ENCODE measurements at places on chromosomes 4 and X.

DNA sequence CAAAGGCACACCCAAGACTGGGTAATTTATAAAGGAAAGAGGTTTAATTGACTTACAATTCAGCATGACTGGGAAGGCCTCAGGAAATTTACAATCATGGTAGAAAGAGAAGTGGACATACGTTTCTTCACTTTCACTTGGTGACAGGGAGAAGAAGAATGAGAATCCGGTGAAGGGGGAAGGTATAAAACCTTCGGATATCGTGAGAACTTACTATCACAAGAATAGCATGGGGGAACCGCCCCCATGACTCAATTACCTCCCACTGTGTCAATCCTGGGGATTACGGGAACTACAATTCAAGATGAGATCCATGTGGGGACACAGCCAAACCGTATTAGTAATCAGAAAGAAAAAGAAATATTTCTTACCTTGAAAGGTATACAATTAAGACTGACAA is 782.9 kb upstream of the HS3ST1 start:
- DNase-seq, result no peak

- no peak for DNase-seq
These were observed 924.0 kb upstream of the INTU start for GRCh38 chr4:126708716-126709115.

GRCh38 chr4:183831683-183832082 is 73.4 kb upstream of the STOX2 start:
- no peak for DNase-seq

GRCh38 chr4:66750273-66750672 is 795.0 kb downstream of the CENPC start:
- no peak for DNase-seq

GRCh38 chrX:38816155-38816554 is 14.9 kb downstream of the MID1IP1 start:
- no peak for DNase-seq

DNA sequence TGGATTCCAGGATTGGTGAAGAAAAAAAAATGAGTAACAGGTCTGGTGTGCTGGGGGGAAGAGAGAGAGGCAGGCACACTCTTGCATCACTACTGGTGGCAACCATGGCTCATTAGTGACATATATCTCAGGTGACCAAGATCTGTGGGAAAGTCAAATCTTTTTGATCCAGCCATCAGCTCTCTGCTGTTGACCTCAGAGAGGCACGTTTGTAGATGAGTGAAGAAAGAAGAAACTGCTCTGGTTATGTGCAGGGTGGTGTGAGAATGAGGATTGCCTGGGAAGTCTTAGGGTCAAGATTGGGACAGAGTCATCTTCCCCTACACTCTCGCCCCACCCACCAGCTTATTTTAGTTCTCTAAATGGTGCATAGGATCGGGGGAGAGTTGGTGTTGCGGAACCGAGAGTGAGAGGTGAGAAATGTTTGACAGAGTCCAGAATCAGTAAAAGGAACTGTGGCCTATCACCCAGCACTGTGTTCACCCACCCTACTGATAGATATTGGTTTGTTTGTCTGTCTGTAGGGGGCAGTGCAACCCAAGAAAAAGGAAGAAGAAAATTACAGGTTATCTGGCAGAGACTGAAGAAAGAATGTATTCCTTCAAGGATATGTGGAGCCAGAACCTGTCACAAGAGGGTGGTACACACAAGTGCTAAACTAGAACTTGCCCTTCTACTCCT is 21.9 kb downstream of the ARMCX6 start:
- peak; percentile 20 for DNase-seq

- no peak for DNase-seq
These were observed 38.0 kb upstream of the CXXC4 start for GRCh38 chr4:104532677-104533076.

DNA sequence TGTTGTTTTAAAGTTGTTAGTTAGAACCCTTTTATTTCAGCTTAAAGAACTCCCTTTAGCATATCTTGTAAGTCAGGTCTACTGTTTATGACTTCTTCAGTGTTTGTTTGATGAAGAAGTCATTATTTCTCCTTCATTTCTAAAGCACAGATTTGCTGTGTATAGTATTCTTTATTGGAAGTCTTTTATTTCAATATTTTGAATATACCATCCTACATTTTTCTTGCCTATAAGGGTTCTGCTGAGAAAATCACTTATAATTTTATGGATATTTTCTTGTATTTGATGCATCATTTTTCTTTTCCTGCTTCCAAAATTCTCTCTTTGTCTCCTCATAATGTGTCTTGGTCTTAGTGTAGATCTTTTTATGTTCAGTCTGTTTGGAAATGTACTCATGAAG is 134.5 kb downstream of the CPXCR1 start:
- no peak for DNase-seq

GRCh38 chr4:110998320-110998719 is 375.4 kb upstream of the PITX2 start:
- DNase-seq, result no peak

DNA sequence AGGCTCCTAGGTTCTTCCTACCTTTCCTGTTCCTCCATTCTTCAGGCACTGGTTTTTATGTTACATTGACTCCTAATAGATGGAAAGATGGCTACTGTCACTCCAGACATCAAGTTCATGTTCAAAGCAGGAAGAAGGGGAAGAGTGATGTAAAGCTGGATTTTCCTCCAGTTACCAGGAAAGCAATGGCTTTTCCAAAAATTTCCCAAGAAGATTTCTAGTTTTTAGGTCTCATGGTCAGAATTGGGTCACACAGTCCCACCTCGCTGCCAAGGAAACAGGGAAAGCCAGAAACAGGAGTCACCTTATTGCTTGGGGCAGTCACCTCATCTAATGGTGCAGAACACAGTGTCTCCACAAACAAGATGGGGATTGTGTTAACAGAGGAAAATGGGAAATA is 21.5 kb downstream of the RXFP1 start:
- no peak for DNase-seq

- DNase-seq, result no peak
These were observed at the start of gene CHRNA9 for GRCh38 chr4:40334591-40335524. Gene CHRNA9 (plus strand): TSS chr4:40335333. CDS start chr4:40335468, 135 bp downstream.

DNA sequence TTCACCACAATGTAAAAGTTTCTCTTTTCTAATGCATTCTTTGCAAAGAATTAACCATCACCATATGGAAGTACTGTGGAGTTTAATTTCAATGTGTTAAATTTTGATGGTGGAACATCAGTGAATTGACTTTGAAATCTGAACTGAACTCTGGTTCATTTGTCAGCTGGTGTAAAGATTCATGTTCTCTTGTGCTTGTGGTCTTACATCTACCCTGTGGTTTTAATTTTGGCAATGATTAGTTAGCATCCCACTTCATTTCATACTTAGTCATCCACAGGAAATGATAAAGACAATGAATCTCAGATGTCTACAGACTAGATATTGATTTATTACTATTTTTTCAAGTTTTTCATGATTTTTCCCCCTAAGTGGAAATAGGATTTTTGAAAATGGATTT is 77.8 kb downstream of the GRID2 start:
- DNase-seq, result no peak

DNA sequence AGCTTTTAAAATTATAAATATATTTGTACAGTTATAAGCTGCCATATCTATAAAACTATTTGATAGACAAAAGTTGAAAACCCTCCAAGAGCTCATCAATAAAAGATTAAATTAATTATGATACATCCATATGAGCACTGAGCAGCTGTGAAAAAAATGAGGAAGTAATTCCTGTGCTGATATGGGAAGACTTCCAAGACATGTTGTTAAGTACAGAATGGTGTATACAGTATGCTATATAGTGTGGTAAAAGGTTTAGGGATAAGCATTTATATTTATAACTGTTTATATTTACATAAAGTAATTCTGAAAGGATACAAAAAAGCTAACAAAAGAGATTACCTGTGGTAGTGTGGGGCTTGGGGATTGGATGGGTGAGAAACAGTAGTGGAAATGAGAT is 92.8 kb upstream of the BMP2K start:
- no peak for DNase-seq

DNA sequence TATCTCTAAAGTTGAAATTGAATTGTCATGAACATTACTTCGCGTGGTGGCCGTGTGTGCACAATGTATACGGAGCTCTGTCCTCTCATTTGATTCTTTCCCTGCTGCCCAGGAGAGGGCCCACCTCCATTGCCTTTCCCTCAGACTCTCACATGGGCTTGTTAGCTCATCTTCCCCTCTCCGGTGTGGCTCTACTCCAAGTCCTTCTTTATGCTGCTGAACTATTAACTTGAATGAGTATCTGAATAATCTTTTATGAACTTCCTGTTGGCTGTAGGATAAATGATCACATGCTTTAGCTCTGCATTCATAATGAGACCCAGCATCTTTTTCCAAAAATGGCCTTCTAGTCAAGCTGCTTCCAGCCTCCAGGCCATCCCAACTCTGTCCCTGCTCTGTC is 68.8 kb upstream of the CLNK start:
- DNase-seq, result no peak

DNA sequence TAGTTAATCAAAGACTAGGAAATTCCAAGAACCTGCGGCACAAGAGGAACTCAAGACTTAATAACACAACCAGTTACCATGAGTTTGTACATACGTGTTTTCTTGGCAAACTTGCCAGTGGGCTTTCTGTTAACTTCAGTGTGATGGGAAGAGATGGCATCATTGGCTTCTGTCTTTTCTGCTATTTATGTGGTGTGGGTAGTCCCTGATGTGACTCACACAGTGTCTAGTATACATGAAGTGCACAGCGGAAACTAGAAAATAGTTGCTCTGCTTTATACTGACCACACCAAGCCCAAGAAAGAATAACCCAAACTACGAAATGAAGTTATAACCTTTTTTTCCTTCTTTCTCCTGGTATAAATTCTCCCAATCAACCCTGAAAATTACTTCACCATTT is 24.5 kb downstream of the DAPP1 start:
- DNase-seq, result no peak

- DNase-seq, result no peak
These were observed 56.5 kb upstream of the PGM2 start for GRCh38 chr4:37770016-37770415.

DNA sequence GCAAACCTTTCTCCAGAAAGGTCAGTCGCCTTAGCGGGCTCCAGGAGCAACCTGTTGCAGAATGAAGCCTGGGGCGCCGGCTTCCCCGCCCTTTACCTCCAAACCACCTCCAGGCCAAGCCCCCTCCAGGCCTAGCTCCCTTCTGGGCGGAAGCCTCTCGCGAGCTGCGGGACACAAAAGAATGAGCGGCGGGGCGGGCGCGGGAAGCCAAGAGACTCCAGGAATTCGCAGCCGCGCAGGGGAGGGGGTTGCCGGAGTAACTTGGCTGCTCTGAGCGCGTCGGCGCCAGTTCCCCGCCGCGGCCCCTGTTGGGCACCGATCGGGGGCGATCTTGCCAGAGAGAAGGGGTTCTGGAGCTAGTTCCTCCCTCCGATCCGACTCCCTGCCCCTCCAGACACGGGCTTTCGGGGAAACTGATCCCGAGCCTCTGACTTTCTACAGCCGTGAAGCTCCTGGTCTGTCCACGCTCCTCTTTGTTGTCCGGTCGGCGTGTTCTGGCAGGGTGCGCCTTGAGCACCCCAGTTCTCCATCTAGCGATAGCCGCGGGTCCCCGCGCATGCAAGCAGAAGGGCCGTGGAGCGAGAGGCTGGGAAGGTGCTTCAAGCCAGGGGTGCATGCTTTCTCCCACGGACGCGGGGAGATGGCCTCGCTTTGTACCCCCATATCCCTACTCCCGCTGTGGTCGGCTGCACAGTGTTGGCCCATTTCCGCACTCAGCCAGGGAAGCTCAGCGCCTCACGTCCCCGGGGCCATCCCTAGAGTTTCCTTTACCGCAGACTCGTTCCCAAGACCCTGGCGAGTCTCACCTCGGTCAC is 1.2 kb downstream of the PROM1 start:
- no peak for DNase-seq

DNA sequence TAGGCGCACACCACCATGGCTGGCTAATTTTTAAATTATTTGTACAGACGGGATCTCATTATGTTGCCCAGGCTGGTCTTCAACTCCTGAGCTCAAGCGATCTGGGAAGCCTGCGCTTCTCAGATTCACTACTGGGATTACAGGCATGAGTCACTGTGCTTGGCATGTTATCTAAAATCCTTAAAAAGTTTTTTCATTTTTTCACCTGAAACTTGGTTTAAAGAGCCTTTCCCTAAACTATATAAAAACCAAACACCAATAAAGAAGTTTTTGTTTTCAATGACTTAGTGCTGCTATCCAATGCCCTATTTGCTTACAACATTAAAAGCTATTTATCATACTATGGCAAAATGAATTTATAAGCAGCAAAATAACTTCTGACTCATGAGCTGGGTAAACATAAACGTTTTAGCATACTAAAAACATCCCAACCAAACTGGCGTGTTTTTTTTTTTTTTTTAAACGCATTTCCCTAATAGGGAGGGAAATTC is 127.8 kb downstream of the UBE2K start:
- DNase-seq, result no peak

All from stimulated activated CD4-positive, alpha-beta T cell treated with anti-CD3 and anti-CD28 coated beads, Interleukin-2, amount 100 ng/mL, for 48 hours (primary cell).